ENCODE measurements at places on chromosomes 3 and 15. TPM values are rescaled to one million over a fixed set of nuclear protein-coding genes. Genes with fewer than 3 reads are reported as not detected.

MORC1 gene
- total RNA-seq, result not detected

DNA sequence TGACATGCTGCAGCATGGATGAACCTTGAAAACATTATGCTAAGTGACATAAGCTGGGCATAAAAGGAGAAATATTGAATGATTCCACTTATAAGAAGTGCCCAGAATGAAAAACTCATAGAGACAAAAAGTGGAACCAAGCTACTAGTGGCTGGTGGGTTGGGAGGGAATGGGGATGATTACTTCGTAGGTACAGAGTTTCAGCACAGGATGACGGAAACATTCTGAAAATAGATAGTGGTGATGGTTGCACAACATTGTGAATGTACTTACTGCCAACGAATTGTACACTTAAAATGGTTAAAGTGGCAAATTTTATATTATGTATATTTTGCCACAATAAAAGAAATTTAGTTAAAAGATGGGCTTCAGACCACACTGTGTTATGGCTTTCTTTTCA is 93.6 kb downstream of the RPLP1 start:
- DNase-seq, result no peak

DNA sequence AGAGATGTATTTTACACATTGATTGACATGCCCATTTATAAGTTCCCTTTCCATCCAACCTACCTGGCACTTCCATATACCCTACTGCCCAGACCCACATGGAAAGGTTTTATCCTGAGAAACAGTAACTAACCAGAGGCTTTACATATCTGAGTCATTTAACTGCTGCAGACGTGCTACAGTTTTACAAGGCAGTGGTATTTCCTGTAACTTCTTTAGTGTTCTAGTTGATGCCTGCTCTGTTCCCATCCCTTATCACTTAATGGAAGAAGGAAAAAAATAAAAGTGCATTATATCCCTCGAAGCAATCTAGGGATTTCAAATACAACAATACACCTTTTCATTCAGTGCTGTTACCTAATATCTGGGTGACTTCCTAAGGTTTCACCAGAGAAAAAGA is 107.1 kb downstream of the TMCO5A start:
- no peak for DNase-seq

PDZRN3 gene
- total RNA-seq, result 0.95 TPM

DNA sequence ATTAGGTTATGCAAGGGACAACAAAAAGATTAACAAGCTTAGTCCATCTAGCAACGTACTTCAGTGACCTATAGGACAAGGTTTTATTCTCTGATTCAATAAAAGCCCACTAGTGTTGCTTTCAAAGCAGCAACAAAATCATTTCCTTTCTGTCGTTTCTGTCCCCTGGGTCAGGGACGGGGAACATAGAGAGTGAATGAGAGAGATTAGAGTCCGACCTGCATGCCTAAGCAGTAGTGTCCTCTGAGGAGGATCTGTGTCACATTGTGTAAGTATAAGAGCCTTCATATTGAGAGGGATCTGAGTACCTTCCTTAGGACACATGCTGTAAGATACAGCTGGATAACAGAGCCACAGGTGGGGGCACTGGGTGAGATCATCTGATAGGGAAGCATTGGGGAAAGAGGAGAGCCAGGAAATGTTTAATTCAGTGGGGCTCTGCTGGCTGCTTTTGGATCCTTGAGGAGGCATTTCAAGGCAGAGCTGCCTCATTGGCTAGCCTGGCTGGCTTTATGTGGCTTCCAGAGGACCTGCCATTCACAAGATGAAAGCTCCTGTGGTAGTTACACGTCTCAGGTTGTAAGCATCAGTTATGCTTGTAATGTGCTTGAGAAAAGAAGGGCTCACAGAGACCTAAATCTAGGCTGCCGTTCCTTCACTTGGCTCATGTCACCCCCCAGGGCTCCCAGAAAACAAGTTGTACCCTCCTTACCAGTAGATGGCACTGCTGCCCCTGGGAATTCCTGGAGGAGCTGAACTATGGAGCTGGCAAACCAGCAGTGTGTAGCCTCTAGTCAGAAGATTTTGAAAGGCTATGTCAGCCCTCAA is 2.7 kb downstream of the TMEM108 start:
- DNase-seq, result peak; percentile 62

DNA sequence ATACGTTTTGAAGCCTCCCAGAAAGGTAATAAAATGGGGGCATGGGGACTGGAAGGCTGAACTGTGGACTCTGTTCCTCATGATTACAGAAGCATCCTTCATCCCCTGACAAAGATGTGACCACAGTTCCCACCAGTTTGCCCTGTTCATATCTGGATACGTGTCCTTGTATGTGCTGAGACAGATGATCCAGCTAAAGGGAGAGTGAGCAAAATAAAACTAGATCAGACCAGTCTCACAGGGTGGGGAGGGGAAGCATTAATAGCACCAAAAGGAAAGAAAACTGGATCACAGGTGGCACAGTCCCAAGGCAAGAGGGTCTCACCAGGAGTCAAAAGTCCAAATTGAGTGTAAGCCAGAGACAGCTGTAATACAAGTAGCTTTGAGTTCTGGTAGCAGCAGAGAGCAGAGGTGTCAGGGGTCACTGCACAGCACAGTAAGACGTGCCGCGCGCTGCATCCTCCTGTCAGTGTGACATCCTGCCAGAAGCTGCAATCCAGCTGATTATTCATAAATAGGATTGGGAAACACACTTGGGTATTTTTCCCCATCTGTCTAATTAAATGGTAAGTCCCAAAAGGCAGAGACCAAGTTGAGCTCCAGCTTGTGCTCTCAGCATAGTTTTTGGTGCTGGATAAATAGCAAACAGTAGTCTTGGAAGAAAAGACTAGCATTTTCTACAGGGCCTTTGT is 560.0 kb upstream of the CFAP20DC start:
- DNase-seq, result no peak

DNA sequence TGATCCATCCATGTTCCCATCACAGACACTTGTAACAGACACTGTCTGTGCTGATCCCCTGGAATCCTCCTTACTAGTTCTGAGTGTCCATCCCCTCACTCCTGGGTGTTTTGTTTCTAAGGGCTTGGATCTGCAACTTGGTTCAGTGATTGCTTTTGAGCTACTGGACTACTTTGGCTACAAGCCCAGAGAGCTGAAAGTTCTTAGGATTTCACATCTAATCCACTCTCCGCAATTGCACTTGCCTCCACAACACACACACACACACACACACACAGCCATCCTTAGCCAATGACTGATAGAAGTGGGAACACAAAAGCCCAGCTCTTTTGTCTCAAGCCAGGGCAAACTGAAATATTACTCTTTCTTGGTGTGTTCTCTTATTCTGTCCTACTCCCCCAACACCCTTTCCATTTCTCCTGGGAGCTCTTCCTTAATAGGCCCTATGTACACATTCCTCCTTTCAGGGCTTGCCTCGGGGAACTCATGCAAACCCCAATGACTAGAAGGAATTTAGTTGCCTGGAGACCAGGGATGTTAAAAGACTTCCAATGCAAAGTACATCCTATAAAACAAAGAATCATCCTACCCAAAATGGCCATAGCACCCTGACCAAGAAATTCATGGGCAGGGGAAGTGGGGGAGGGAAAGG is 206.1 kb upstream of the UBE2E2 start:
- no peak for DNase-seq

GRCh38 chr15:69474846-69475455 is 22.3 kb downstream of the RPLP1 start:
- DNase-seq, result no peak

ARPIN gene
- not detected for total RNA-seq

DNA sequence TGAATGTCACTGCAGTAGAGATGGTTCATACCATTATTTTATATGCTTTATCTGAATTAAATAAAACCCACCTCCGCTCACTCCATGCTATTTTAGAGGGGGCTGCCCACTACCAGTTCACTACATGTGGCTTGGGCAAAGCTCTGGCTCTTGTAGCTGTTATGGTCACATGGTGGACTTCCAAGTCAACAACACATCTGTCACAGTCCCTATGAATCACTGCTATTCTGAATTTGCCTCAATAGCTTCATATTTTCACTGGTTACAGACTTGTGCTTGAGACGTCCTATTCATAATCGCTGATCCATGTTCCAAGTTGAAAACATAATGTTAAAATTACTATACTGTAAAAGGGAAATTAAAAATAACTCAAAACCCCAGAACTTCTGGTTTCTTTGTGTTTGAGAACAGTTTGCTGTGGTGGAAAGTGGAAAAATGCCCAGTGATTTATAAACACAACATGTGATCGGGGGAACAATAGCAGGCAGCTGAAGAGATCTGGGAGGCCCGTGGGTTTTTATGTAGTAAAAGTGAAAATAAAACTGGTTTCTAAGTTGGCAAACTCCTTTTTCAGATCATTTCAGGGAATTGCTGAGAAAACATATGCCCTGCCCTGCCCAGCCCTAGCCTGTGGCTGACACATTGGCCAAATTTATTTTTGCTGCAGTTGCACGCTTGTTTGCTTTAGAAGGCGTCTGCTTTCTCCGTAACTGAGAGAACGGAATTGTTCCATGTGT is 128.8 kb upstream of the PRR23C start:
- DNase-seq, result no peak

- no peak for DNase-seq
Observed at GRCh38 chr15:95247071-95247984, 1016.0 kb downstream of the MCTP2 start.

GRCh38 chr15:85652457-85652856 is 142.3 kb downstream of the KLHL25 start:
- DNase-seq, result no peak

DNA sequence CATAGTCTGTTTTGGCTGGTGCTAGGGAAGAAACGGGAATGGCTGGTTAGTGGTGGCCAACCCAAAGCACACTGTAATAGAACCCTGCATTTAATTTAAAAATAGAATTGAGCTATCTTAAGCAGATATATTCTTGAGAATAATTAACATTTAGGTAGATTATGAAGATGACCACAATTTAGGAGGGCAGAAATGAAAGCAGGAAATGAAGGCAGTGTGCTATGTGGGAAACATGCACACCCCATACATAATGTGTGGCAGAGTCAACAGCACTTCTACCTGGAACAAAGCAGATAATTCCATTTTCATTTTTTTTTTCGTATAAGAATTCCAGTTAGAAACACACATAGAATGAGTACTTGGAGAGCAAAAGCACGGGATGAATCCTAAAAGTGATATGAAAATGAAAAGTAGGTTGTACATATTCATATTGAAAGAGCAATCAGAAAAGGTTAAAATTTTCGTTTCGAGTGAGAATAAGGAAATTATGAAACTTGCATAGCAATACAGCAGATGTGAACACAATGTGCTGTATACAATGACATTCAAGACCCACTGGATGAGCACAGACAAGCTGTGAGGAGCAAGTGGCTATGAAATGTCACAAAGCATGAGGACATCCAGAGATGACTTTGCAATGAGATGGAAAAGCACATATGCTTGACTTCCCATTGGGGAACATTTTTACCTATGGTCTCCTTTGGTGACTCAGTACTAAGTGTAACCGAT is 102.6 kb downstream of the TFG start:
- DNase-seq, result no peak

DNAJC19 gene
- total RNA-seq, result 59.7 TPM

- peak; percentile 57 for DNase-seq
Observed at GRCh38 chr15:75007216-75007615, 11.9 kb downstream of the SCAMP5 start.

DNA sequence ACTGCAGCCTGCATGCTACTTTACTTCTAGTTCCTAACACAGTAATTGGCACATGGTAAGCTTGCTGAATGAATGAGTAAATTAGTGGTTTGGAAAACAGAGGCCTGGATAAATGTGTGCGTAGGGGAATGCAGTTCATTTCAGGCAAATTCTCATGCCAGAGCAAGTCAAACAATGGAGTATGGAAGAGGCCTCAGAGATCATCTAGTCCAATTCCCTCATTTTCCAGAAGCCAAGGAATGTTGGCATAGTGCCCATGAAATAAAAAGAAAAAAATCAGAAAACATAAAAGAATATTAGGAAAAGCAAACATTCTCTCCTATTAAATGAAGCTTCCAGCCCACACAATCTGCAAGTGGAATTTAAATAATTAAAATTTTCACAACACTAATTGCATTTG is 92.4 kb downstream of the MB21D2 start:
- DNase-seq, result no peak

GRM7 gene
- not detected for total RNA-seq

GRCh38 chr15:75213768-75214221 is 12.1 kb downstream of the C15orf39 start:
- no peak for DNase-seq

DNA sequence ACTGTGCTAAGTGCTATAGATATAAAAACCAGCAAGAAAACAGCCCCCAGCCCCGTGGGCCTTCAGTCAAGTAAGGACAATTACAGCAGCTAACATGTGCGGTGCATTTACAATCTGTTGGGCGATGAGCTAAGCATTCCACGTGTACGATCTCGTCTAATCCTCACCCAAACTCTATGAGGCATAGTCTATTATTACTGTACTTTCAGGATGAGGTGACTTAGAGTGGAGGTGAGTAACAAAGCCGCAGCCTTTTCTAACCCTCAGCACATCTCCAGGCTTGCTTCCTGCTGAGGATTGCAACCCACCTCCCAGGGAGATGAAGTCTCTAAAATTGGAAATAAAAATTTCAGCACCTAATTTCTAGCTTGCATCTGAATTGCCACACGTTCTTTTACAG is 53.2 kb upstream of the MCF2L2 start:
- no peak for DNase-seq

GRCh38 chr15:93779341-93779740 is 452.0 kb upstream of the MCTP2 start:
- no peak for DNase-seq

ADGRG7 gene
- total RNA-seq, result not detected

NAA50 gene
- 159 TPM for total RNA-seq

DNA sequence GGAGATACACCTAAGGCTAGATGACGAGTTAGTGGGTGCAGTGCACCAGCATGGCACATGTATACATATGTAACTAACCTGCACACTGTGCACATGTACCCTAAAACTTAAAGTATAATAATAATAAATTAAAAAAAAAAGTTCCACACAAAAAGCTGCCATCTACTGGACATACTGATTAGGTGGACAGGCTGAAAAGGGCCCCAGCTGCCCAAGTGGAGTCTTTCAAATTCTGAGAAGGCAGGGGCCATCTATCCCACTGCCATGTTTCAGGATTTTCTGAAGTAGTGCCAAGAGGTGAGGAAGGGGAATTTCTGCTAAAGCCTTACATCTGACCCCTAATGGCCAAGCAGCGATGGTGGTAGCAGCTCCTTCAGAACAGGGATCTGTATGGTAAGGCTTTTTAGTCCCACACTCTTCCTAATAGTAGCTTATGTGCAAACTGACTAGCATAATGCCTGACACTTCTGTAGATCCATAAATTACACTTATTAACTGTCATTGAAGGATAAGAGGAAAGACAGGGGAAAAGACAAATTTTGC is 7.7 kb downstream of the FSTL1 start:
- DNase-seq, result no peak

DNA sequence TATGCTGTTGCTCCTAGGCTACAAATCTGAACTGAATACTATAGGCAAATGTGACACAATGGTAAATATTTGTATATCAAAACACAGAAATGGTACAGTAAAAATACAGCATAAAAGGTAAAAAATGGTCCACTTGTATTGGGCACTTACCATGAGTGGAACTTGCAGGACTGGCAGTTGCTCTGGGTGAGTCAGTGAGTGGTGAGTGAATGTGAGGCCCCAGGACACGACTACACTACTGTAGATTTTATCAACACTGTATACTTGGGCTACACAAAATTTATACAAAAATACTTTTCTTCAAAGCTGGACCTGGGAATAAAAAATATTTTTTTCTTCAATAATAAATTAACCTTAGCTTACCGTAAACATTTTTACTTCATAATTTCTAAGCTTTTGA is 41.6 kb upstream of the DUT start:
- no peak for DNase-seq

GRCh38 chr3:18866899-18867298 is 281.4 kb upstream of the KCNH8 start:
- no peak for DNase-seq
